Thoracic aorta (tissue), 2 donors: ENCODE measurements at places on chromosomes 12 and 14. TPM values are rescaled to one million over a fixed set of nuclear protein-coding genes. Genes with fewer than 3 reads are reported as not detected.

GRCh38 chr12:63935361-63935760, 90.9 kb downstream of the SRGAP1 start:
- no peak for DNase-seq

- DNase-seq, result no peak
Measured at GRCh38 chr12:101793401-101793800, 37.4 kb downstream of the GNPTAB start.

DNA sequence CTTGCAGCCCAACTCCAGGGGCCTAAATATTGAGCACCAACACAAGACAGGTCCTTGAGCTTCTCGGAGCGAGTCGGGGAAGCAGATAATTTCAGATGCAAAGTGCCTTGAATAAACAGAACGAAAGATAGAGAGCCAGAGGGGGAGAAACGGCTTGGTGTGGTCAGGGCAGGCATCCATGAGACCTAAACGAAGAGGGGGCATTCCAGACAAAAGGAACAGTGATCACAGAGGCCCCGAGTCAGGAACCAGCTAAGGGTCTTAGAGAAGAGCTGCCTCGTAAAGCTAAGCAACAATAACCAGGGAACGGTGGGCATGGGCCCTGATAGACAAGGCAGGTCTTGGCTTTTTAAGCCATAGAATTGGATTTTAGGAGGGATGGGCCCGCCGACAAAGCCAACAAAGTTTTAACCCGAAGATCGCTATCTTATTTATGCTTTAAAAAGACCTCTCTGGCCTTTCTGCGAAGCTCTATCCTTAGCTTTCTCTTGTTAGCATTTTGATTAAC, 421 bp upstream of the ACADS start:
- no peak for DNase-seq

DNA sequence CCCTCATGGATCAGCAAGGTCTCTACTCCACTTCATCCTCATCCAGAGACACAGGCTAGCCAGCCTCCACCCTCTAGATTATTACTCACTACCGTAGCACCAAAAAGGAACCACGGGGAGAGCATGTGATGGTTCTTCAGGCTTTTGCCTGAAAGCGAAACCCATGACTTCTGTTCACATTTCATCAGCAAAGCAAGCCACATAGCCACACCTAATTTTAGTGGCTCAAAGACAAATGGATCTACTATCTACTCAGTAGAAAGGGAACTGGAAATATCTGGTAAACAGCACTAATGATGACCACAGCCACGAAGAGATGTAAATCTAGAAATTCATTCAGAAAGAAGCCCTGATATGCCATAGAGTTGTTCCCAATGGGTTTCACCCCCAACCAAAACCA, 51.4 kb downstream of the VCPKMT start:
- no peak for DNase-seq

- DNase-seq, result no peak
Measured at GRCh38 chr14:63457498-63457897, 85.7 kb downstream of the PPP2R5E start.

DNA sequence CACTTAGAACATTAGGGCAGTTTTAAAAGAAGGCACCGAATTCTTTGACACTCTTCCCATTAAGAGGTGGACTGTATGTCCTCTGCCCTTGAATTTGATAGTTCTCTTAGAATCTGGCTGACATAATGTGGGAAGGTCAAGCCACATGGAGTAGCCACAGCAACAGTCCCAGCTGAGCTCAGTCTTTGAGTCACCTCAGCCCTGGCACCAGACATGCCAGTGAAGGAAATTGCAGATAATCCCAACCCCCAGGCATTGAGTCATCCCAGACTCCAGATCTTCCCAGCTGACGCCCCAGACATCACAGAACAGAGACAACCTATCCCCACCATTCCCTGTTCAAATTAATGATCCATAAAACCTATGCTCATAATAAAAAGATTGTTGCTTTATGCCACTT, 83.4 kb downstream of the GTF2A1 start:
- DNase-seq, result no peak

GRCh38 chr12:25051656-25052195, 102.8 kb upstream of the BCAT1 start:
- DNase-seq, result no peak

GRCh38 chr14:89098254-89098653, 273.8 kb downstream of the TTC8 start:
- no peak for DNase-seq

Gene KRT75
- not detected for total RNA-seq

Gene FOXJ2
- total RNA-seq, result 25.7 TPM
